Left cardiac atrium (tissue), 4 donors: ENCODE measurements at places on chromosomes 2 and 18. TPM values are rescaled to one million over a fixed set of nuclear protein-coding genes. Genes with fewer than 3 reads are reported as not detected.

- DNase-seq: no peak
Measured at GRCh38 chr2:191701029-191701428, 23.1 kb downstream of the NABP1 start.

GRCh38 chr2:78978340-78978739 lies 47.2 kb upstream of the REG3G start:
- DNase-seq: no peak

- DNase-seq: peak; percentile 60
Measured at GRCh38 chr2:184598316-184599053, at the start of gene ZNF804A. TSS of gene ZNF804A (plus strand) at chr2:184598529. CDS start at chr2:184598960, 431 bp downstream.

GRCh38 chr2:85861180-85861579 lies 27.6 kb downstream of the ST3GAL5 start:
- no peak for DNase-seq

METTL5 gene
- 55.2 TPM for total RNA-seq

CROCC2 gene
- not detected for total RNA-seq

ICOS gene
- total RNA-seq: not detected
